GM10248 (cell line): ENCODE measurements at places on chromosomes 1 and 21.

GRCh38 chr1:3402258-3403010, 52.0 kb upstream of the ARHGEF16 start:
- no peak for DNase-seq

DNA sequence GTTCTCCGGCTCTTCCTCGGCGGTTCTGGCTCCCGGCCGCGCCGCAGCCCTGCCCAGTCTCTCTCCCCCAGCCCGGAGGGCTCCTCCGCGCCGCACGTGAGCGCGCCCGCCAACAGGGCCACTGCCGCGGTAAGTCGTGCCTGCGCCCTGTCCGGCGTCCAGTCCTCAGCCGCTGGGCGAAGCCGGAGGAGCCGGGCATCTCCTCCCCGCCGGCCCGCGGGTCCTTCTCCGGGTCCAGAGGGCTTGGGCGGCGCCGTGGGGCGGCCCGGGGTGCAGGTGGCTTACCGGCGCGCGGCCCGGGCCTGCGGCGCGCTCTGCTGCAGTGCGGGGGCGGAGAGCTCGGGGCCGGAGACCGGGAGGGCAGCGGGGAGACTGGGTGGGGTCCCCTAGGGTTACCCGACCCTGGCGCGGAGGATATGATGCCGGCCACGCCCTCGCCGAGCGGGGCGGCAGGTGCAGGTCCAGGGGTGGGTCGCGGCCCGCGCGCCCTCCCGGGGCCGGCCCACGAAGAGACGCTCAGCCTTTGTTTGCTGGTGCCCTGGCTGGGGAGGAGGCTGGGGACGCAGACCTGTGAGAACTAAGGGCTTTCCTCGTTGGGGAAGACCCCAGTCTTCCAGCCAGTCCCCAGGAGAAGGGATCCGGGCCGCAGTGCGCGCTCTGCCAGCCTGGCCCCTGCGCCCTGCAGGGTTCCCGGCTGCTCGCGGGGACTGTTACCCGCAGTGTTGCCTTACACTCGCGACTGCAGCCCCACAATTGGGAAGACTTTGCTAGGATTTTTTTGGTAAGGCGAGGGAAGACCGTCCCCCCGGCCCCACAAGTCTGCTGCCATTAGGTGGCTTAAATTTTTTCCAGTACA, at the start of gene DOP1B:
TSS of gene DOP1B (plus strand) at position 10 of the 856 bp plus-strand sequence. CDS start 7,910 bp downstream, outside the sequence.
- DNase-seq = peak; percentile 48

GRCh38 chr1:98048751-98049325, 128.0 kb upstream of the DPYD start:
- DNase-seq = no peak

GRCh38 chr1:53500204-53501064, 41.2 kb downstream of the DMRTB1 start:
- no peak for DNase-seq

- peak; percentile 70 for DNase-seq
These were observed 21.5 kb upstream of the LYST start for GRCh38 chr1:235888119-235888643.

GRCh38 chr1:210434223-210434622, 105.5 kb downstream of the HHAT start:
- DNase-seq = no peak

DNA sequence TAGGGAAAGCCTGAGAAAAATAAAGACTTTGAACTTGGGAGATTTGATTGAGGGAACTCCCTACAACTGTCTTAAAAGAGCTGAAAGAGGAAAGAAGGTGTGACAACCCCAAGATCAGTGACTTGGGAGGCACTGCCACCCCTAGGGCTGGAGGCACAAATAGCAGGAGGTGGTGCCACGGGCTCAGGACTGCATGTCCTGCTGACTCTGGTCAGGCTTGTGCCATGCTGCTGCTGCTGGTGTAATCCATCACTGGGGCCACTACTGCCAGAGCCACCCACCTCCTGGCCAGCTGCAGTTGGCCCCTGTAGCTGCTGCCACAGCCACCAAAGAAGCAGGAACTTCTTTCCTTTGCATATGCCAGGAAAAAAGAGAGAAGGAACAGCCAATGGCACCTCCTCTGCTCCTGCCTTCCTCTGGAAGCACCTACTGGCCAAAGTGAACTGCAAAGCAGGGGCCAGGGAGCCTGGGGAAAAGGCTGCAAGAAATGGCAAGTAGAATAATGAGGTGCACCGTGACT, 730.3 kb downstream of the PTPRU start:
- DNase-seq = no peak

GRCh38 chr1:234985516-234986294, 142.9 kb downstream of the TOMM20 start:
- DNase-seq = no peak

DNA sequence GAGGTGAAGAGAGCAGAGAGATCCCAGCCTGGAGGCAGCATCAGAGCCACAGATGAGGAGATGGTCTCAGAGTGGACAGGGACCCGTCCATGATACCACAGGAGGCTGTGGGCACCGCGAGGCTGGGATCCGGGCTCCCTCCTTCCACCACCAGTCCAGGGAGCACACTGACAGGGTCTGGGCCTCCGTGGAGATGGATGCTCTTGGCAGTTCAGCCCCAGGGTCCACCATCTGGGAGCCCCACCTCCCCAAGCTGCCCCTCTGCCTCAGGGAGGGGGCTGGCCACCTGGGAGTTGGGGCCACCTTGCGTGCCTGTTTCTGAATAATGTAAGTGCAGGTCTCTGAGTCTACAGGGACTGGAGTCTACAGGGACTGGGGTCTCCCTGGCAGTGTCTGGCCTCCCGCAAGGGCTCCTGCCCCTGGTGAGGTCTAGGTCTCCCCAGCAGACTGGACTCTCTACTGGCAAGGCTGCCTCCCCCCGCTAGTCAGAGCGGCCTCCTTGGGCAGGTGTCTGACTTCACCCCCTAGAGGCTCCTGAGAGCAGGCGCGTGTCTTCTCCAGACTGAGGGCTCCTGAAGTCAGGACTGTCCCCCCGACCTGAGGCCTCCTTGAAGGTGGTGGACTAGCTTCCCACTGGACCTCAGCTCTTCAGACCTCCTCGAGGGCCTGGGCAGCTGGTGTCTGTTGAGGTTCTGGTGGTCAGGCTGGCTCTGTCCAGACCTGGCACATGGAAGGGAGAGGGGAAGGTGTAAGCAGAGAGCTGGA, 218.5 kb downstream of the PTPRU start:
- DNase-seq = no peak

- no peak for DNase-seq
These were observed 150.6 kb downstream of the HS2ST1 start for GRCh38 chr1:87064986-87065385.

DNA sequence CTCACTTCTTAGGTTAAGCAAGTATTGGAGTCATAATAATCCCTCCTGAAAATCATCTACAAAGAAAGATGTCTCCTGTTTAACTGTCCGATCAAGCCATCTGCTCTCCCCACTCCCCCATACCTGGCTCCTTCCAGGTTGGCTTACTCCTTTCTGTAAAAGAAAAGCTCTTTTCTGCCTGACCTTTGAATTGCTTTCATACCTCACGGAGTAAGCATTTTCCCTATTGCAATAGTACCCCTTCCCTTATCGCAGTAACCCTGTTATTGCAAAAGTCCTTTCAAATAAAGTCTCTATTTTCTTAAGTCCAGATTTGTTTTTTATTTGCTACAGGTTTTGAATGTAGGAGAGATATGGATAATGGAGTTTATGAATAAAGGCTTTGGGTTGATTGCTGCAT, 150.4 kb downstream of the GRIK1 start:
- DNase-seq = no peak

GRCh38 chr1:97505289-97505688, 415.5 kb downstream of the DPYD start:
- no peak for DNase-seq

DNA sequence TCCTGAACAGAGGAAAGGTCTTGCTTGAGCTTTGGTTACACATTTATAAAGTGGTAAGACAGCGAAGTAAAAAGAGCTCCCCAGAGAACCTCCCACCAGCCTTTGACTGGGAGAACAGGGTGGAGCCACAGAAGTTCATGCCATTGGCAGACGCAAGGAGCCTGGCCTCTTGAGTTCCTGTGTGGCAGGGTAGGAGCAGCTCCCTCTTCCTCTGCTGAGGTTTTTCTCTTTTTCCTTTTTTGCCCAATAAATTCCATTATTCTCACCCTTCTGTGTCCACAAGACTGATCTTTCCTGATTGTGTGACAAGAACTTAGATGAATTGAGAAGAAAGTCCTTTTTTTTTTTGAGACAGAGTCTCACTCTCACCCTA, 4.3 kb downstream of the THEM4 start:
- DNase-seq = no peak

DNA sequence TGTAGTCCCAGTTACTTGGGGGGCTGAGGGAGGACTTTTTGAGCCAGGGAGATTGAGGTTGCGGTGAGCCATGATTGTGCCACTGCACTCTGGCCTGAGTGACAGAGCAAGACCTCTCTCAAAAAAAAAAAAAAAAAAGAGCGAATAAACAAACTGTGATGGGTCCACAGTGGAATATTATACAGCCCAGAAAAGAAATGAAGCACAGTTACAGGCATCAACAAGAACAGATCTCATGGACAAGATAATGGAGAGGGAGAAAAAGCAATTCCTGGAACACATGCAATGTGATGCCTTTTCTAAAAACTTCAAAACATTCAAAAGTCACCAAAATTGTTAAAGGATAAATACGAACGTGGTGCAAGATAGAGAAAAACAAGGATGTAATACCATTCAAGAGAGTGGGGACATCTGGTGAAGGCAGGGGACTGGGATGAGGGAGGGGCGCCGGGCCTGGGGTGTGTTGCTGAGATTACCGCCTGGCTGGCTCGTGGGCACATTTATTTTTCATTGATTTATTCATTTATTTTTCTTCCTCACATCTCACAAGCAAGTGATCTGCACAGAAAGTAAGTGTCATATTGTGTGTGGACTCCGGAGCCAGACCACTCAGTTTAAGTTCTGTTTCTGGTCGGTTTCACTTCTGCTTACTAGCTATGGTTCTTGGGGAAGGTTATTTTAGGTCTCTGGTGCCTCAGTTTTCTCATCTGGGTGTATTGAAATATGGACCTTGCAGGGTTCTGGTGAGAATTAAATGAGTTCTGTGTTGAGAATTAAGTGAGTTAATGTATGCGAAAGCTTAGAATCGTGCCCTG, 30.1 kb downstream of the ABCG1 start:
- peak; percentile 79 for DNase-seq

DNA sequence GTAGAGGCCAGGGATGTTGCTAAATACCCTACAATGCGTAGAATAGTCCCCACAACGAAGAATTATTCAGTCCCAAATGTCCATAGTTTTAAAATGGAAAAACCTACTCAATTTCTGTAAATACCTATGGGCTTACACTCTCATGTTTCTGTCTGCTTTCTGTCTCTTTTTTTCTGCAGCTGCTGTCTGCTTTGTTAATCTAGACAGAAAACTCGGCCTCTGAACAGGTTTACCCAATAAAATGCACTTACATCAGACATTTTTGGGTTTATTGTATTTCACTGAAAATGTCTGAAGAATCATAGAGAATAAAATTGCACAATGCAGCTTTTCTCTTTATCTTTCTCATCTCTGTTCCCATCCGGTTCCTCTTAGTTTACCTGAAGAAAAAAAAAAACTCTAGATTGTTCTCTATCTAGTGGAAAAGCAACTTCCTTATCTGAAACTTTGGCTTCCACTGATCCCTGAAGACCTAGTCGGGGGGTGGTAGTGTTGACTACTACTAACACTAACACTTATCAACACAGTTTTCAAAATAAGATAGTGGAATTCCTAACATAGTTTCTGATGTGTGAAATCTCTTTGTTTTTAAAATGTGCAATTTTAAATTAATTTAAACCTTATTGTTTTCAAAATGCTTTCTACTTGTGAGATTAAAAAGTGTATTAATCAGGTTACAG, 76.9 kb upstream of the CCDC190 start:
- no peak for DNase-seq
